Activated naive CD8-positive, alpha-beta T cell treated with anti-CD3 and anti-CD28 coated beads for 36 hours (primary cell): ENCODE measurements at places on chromosomes 13 and 19.

DNA sequence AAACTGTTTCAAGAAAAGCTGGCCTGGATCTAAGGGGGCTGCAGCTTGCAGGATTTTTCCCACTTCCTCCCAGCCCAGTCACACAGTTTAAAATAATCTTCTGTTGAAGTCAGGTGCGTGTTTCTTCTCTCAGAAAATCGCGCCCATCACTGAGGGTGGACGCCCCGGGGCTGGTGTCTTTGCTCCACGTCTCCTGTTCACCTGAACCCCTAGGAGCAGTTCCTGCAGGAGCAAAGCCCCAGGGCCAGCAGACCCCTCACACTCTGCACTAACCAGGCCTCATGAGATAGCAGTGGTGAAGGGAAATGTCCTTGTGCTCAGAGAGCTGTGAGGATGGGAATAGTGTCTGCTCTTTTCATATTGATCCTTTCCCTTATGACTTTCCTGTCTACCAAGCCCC lies 920 bp upstream of the SIGLEC7 start:
- DNase-seq, result no peak

DNA sequence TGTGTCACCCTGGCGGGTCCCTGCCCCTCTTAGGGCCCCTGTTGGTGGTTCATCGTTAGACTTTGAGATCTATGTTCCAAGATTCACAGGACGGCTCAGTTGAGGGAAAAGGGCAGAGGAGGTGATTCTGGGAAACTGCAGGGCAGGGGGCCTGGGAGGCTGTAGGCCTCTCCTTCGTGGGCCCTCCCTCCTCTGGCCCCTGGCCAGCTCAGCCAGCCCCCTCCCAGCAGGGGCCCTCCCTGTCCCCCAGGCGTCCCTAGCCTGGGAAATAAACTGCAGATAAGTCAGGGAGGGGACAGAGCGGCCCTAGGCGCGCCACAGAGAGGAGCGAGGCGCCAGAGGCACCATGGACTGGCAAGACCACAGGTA lies 6.5 kb downstream of the HIF3A start:
- DNase-seq, result no peak

DNA sequence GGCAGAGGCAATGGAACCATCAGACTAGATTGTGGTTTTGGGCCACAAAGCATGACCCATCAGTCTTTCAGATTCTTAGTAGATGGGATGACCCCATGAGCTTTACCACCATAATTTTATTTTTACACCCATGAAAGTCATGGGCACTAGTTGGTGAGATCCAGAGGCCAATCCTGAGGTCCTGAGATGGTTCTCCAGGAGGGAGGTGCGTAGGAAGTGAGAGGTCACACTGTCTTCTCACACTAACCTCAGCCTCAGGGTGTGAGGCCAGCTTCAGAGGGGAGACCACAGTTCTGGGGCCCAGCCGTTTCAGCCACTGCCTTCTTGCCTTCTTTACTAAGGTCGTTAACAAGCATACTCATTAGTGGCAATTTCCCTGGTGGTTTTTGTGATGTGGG lies 106.4 kb downstream of the AKAP11 start:
- DNase-seq, result peak; percentile 45

DNA sequence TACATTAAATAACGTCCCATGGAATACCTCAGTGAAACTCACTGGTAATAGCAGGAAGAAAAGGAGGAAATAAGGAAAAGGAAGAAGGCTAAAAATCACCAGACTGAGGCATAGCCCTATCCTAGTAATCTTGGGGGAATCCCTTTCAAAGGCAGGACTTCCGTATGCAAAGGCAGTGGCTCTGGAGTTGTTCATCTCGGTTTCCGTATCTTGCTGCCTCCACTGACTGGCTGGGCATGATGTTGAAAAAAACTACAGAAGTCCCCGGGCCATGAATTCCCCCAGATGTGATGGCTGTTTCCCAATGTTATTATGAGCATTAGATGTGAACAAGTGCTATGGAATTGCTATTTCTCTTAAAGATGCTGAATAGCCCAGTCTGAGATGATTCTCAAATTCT lies 5.5 kb downstream of the FPR2 start:
- DNase-seq, result no peak

GRCh38 chr13:42708391-42708790 lies 73.0 kb upstream of the FAM216B start:
- no peak for DNase-seq

DNA sequence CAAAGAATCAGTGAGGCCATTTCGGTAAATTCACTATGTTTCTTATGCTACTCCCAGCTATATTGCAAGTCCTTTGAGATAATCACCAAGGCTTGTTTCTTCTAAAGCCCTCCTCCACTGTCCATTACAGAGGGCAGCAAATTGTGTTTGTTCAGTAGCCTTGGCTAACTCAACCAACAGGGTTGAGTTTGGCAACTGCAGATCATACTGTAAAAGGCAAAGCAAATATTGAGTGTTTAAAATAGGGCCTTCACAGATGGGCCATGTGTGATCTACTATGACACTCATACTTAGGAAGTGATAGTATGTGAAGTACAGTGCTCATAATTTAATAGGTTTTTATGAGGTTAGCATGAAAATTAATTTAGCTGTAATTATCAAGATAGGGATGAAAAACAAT lies 171.3 kb downstream of the DACH1 start:
- DNase-seq, result no peak

- no peak for DNase-seq
Observed at GRCh38 chr13:99527301-99527700, 26.0 kb downstream of the TM9SF2 start.

DNA sequence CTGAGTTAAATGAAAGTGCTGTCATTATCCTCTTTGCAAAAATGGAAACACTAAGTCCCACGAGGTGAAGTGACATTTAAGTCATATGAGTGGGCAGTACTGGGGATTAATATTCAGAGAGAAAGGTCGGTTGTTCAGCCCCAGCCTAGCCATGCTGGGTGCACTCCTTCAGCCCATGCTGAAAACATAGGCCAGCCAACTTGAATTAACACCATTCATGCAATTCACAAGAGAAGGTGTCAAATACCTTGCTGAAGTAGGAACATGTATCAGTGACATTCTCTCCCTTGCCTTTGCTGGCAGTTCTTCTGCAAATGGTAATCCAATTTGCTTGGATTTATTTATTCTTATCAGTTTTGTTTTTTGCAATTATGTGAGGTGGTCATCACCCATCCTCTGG lies 256.3 kb downstream of the DNAJC15 start:
- no peak for DNase-seq

DNA sequence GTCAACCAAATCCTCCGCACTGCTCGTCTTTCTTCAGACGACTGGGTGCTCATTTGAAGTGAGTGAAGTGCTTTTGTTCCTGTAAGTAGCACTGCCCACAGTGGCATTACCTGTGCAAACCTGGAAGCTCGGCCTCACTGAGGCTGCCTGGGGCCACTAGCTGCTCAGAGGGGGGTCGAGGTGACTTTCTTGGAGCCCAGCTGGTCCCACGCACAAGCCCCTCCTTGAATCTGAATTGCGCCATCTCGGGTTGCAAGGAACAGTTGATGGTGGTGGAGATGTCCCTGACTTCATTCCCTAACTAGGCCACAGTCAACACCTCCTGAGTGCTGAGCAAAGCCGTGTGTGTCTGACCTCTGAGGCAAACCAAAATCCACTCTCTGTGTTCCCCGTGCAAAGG lies 79.3 kb upstream of the GPR183 start:
- DNase-seq, result no peak

GRCh38 chr19:5302396-5302795 lies 38.2 kb downstream of the PTPRS start:
- no peak for DNase-seq

DNA sequence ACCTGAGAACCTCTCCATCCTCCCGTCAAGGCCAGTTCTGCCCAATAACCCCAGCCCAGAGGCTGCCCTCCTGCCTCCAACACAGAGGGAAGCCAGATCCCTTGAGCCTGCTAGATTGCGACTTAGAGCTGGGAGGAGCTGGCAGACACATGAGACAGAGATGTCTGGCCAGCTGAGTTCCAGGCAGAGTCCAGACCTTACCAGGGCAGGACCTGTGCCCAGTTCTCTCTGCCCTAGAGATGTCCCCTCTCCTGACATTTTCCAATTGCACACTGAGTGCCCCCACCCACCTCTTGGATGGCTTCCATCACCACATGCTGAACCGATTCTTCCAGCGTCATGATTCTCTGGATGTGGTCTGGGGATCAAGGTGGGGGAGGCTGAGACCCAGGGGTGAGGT lies 3.0 kb downstream of the HOOK2 start:
- no peak for DNase-seq

DNA sequence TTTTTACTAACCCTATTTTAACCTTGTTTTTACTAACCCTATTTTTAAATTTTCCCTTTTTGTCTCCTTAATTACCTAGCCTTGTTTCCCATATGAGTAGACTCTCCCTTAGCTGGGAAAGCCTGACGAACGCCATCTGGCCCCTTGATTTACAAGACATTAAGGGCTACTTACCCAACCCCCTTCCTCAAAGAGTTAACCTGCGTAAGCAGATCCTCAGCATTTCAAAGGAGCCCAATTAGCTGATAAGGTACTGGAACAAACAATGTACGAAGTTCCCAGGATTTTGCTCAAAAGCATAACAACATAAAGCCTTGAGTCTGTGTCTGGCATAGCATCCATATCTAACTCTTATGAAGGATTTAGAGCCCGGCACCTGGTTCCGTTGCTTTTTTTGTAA lies 4.7 kb upstream of the MVB12A start:
- DNase-seq, result no peak
